NCI-H524 (cell line): ENCODE measurements at places on chromosomes 16 and 17.

- no peak for DNase-seq
Observed at GRCh38 chr17:40333781-40334448, 24.9 kb downstream of the RARA start.

DNA sequence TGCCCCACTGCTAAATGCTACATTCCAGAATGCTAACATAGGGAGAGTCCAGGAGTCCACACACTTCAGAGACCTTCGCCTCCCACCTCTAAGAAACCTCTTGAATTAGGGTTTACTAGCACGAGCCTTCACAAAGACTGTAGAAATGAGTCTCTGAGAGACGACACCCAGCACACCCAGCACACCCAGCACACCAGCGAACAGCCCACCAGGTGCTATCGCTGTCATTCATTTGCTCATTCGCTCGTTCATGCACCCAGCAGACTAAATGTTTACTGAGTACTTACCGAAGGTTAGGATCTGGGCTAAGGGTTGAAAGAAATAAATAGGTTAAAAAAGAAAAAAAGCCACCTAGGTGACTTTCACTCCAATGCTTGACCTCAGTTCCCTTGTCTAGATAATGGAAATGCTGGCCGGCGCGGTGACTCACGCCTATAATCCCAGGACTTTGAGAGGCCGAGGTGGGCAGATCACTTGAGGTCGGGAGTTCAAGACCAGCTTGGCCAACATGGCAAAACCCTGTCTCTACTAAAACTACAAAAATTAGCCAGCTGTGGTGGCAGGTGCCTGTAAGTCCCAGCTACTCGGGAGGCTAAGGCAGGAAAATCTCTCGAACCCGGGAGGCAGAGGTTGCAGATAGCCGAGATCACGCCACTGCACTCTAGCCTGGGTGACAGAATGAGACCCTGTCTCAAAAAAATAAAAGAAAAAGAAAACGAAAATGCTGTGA is 100.8 kb downstream of the ADCY9 start:
- DNase-seq: no peak

DNA sequence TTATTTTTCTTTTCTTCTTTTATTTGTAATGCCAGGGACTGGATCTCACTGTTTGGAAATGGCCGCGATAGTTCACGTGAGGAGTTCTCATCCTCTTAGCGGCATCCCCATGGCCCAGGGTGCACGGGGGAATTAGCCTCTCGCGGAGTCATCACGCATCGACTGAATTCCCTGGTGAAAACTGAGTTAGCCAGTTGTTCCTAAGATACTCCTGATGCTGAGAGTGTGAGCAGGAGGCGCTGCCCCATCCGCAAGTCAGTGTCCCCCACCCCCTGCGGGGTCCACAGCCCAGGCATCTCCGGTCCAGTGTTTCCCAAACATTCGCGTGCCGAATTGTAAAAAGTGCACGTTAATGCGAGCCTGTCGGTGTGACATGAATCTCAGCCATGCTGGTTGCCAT is 277.2 kb downstream of the CPPED1 start:
- DNase-seq: no peak

- no peak for DNase-seq
Observed at GRCh38 chr16:80976946-80977345, 29.7 kb downstream of the CMC2 start.

DNA sequence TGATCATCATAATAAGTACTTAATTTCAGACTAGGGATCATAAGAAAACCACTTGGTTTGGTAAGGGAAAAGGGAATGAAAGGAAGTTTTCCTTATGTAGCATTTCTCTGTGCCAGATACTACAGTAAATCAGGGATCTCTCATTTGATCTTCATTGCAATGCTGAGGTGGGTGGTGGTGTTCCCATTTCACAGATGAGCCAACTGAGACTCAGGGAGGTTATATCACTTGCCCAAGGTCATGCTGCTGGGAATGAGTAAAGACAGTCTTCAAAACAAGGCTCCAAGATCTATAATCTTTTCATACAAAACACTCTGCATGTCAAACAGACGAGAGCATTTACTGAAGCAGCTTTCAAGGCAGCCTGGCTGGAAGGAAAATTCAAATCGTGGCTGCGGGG is 124.6 kb downstream of the GP2 start:
- DNase-seq: no peak

- peak; percentile 98 for DNase-seq
Observed at GRCh38 chr16:58499615-58500351, at the start of gene NDRG4. NDRG4 (plus strand) TSS chr16:58500143; CDS start chr16:58500249, 106 bp downstream.

GRCh38 chr16:2701272-2701671 is 18.8 kb downstream of the PRSS27 start:
- no peak for DNase-seq

GRCh38 chr16:85250609-85251223 is 138.4 kb upstream of the CIBAR2 start:
- DNase-seq: no peak

DNA sequence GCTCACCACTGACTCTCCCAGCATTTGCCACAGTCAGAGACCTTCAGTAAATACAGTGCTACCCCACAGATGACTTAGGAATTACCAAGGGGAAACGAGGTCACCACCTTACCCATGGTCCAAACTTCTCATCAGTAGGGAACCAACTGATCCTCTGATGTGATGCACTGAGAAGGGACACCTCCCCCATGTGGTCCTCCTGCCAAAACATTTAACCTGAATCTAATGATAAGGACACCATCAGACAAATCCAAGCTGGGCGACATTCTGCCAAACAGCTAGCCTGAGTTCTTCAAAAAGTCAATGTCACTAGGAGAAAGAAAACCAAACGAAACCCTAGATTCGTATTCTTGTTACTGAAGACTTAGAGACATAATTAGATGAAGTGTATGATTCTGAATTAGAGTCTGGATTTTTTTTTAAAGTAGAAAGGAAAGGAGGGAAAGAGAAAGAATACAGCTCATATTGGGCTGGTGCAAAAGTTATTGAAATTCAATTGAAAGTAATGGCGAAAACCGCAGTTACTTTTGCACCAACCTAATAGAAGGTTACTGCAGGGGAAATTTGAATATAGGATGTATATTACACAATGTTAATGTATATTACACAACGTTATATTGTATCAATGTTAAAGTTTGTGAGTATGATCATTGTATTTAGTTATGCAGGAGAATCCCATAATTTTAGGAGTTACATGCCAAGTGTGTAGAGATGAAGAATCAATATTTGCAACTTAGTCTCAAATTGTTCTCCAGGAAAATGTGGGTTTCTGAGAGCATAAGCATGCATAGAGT is 2.3 kb upstream of the CSNK2A2 start:
- no peak for DNase-seq

- DNase-seq: no peak
Observed at GRCh38 chr16:5002699-5003143, 31.0 kb downstream of the NAGPA start.

GRCh38 chr16:10321407-10322387 is 64.2 kb upstream of the ATF7IP2 start:
- DNase-seq: no peak

- DNase-seq: no peak
Observed at GRCh38 chr17:74455821-74456220, 10.6 kb upstream of the CD300A start.

- no peak for DNase-seq
Observed at GRCh38 chr17:77473615-77474226, 333.0 kb downstream of the SEC14L1 start.
